ENCODE measurements at places on chromosomes 2 and 18.

- DNase-seq = no peak
Observed at GRCh38 chr2:61380056-61380881, 90.6 kb downstream of the USP34 start.

DNA sequence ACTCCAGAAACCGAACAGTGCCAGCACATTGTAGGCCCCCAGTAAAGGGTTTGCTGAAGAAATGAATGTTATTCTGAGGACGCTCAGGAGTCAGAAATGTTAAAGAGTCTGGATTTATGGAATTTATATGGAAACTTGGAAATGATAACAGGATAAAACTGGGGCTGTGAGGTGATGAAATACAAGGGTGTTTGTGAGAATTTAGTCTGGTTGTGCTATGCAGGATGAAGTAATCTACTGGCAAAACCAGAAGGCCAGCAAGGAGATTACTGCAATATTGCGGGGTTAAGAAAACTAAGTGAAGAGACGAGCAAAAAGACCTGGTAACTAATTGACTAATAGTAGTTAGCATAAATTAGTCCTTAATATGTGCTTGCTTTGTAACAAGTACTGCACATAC is 467.8 kb downstream of the ZEB2 start:
- no peak for DNase-seq

DNA sequence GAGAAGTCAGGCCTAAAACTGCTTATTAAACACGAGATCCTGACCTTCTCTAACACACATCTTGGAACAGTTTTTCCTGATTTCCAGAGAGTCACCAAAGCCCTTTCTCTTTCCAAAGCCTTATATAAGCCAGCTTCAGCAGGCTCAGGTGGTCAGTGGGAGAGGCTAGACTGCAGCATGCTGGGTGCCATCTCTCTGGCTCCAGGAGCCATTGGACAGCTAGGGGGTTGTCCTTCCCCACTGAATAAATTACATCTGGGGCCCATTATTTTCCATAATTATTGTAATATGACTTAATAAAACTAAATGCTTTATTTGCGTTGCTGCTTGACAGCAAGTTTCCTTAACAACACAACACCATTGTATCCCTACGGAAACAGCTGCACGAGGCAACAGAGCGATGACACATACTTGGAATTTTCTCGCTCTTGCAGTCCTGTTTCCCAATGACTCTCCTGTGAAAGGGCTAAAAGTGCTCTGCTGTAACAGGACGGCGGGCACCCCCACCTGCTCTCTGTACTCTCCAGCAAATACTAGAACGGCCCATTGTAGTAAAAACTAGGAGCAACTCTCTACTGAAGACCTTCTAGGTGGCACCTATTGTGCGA is 160.6 kb downstream of the RNF144A start:
- DNase-seq = no peak

GRCh38 chr2:170596576-170596975 is 118.6 kb upstream of the SP5 start:
- DNase-seq = no peak

DNA sequence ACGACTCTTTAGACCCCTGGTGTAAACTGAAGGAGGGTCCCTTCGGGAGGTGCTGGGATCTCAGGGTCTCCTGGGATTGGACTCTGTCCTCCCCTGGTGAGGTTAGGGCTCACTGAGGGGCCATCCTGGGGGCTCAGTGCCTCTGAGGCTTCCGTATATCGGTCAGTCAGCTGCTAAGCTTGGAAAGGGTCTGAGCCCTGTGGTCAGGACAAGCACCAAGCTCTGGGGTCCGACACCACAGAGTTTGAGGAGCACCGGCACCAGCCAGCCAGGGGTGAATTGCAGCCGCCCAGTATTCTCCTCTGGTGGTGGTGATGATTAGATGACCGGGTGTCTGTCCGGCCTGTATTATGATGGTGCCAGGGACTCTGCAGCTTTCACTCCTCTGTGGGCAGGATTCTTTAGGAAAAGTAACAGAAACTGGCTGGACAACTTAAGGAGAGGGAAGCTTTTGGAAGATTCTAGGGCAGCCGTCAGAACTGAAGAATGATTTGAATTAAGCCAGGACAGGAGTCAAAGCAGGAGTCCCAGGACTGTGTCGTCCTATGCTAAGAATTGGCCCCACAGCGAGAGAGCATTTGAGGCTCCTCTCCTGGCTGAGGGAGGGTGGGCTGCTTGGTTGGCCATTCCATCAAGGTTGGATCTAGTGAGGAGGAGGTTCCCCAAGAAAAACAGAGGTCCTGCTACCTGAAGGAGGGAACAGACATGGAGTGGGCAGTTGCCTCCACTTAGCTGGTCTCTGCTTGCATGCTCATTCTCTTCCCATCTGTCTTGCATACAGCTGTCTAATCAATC is 158.6 kb upstream of the HS6ST1 start:
- no peak for DNase-seq

Data from activated gamma-delta T cell treated with anti-CD3 and anti-CD28 coated beads, Interleukin-2, amount 50 U/mL, for 16 hours (primary cell).